ENCODE measurements at places on chromosomes 11 and 22.

DNA sequence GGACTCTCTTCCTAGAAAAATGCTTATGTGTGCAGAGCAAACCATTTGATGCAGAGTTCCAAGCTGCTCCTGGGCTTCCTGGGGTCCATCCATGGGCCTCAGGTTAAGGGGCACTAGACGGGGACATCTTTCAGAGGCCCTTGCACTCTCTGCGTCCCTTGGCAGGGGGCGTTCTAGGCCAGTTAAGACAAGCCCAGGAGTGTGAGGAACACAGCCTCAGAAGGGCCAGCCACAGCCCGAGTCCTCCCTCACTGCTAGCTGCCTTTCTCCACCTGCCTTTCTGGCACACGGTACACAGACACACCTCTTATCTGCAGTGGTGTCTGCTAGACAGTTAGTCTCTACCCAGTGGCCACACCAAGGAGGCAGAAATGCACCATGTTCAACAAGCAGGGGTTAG, 18.0 kb upstream of the BID start:
- no peak for DNase-seq

- no peak for DNase-seq
These were observed 5.7 kb downstream of the GAL3ST3 start for GRCh38 chr11:66042996-66043906.

DNA sequence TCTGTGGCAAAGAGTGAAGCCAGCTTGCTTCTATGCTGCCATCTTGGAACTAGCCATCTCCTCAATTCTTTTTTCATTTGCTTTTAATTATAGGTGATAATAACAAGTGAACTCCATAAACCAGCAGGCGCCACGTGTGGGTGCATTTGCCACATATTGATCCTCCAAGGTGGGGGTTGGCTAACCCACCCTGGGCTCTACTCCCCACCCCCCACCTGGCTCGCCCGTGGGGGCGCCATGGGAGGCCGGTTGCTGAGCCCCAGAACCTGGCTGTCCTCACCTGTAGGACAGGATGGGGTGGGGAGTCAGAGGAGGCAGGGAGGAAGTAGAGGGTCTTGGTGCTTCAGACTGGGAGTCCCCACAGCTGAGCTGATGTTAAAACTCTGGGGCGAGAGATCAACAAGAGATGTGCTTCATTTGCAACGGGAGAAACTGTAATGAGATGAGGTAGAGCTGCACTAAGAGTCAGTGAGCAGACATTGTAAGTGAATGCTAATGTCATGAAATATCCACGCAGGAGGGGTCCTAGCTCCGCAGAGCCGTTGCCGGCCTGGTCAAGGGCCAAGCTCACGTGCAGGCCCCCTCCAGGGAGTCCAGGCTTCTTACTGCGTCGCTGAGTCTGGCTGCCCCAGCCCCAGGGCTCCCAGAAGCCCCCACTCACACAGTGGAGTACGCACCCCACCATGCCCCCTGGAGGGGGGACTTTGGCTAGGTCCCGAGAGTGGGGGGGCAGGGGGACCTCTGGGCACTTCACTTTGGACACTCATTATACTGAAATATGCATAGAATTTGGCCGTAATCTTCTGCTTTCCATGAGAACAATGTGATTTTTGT, 59.4 kb downstream of the BRD1 start:
- DNase-seq = no peak

DNA sequence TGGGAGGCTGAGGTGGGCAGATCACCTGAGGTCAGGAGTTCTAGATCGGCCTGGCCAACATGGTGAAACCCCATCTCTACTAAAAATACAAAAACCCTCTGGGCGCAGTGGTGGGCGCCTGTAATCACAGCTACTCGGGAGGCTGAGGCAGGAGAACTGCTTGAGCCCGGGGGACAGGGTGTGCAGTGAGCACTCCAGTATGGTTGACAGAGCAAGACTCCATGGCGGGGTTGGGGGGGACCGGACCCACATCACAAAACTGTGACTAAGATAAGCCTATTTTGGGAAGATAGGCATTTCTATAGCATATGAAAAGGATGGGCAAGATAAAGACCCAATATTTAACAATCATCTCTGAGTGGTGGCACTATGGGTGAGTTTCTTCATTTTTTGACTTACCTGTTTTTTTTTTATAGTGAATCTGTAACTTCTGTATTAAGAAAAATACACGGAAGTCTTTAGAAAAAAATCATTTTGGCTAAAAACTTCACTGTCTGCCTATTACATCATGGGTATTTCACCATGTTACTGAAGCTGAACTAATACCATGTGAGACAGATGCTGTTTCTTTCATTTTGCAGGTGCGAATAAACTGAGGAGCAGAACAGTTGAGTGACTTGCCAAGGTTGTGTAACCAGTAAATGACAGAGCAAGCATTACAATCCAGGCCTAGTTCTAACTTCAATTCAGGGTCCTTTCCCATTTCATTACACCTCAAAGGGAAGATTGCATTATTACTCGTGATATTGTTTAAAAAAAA, 2.5 kb downstream of the CELF1 start:
- peak; percentile 25 for DNase-seq

DNA sequence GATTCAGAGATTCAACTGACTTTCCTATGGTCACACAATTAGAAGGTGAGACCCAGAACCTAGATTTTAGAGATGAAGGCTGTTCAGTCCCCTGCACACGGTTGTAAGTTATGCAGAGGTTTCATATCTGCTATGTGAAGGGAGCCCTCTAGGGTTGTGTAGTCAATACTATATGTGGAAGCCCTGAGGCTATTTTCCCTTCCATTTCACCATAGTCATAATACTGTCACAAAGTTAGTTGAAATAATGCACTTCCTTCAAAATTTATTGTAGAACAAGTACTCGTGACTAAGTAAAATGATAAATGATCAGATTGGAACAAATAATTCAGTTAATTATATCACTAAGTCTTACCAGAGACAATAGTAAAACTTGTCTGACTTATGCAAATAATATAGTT, 48.8 kb downstream of the ENDOD1 start:
- DNase-seq = no peak

- no peak for DNase-seq
These were observed 144.7 kb downstream of the ENTHD1 start for GRCh38 chr22:39748877-39749276.

DNA sequence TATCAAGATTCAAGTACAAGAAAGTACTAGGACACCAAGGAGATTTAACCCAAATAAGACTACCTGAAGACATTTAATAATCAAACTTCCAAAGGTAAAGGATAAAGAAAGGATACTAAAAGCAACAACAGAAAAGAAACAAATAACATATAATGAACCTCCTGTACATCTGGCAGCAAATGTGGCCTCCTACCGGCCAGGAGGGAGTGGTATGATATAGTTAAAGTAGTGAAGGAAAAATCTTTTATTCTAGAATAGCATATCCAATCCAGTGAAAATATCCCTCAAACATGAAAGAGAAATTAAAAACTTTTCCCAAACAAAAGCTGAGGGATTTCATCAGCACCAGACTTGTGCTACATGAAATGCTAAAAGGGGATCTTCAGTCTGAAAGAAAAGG, 104.7 kb upstream of the GUCY1A2 start:
- no peak for DNase-seq

GRCh38 chr11:75383246-75383645, 16.1 kb upstream of the RPS3 start:
- no peak for DNase-seq

DNA sequence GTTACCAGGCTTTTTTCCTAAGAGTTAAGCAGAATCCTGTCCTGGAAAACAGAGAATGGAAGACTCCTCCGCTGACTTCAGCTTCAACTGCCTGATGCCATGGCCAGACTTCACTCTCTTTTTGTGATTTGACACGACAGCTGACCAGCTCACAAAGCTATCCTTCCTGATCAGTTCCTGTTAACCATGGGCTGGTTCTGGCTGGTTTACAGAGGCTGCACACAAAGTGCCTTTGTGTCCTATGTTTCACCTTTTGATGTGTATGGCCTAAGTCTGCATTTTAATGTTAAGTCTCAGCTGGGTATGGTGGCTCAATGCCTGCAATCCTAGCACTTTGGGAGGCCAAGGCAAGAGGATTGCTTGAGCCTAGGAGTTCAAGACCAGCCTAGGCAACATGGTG, 11.1 kb downstream of the FOLR3 start:
- no peak for DNase-seq

GRCh38 chr22:46117206-46118199, 32.8 kb upstream of the PPARA start:
- DNase-seq = no peak

DNA sequence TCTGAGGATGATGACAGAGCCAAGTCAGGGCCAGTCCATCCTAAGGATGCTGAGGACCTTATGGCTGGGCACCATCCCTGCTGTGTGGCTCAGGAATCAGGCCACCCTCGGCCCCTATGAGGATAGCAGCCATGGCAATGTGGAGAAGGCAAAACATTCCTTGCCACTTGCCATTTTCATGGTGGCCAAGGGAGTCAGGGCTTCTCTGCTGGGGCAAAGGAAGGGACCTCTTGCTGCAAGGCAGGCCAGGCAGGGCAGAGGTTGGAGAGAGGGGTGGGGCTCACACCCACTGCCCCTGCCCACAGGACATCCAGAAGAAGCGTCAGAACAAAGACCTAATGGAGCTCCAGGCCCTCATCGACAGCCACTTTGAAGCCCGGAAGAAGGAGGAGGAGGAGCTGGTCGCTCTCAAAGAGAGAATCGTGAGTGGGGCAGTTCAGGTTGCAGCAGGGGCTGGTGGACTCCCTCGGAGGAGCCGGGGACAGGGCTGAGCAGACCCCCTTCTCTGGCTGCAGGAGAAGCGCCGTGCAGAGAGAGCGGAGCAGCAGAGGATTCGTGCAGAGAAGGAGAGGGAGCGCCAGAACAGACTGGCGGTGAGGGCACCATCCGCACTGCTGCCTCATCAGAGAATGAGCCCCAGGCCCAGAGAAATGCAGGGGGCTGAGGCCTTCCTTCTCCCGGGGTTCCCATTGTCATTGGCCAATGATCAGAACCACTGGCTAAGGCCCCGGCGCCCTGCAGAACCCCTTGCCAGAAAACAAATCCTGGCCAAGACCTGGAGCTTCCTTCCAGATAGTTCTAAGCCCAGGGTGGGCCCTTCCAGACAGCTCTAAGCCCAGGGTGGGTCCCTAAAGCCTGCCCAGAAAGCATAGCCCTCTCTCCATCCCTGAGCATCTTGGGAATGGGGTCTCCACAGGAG, 13.5 kb upstream of the MRPL23 start:
- no peak for DNase-seq

GRCh38 chr11:69014084-69014851, 1.2 kb upstream of the MRGPRF start:
- DNase-seq = no peak
